ENCODE measurements at places on chromosomes 4 and X.

DNA sequence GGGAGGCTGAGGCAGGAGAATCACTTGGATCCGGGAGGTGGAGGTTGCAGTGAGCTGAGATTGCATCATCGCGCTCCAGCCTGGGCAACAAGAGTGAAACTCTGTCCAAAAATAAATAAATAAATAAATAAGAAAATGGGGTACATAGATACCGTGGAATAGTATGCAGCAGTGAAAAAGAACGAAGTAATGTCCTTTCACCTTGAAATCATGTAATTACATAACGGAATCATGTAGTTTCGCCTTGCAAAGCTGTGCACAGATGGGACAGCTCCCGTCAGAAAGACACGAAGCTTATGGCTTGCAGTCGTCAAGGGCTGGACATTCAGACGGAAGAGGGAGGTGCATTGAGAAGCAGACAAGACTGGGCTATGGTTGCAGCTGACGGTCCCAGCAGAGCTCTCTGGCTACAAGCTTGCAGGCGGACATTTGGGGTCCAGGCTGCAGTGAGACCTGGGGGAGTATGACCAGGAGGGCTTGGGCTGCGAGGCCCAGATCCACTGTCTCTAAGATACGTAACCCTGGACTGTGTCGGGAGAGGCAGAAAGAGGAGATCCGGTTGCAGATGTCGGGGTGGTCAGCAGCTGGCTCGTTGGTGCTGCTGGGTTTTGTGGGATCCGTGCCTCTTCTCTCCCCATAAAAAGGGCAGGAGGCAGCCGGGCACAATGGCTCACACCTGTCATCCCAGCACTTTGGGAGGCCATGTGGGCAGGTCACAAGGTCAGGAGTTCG is 6.2 kb upstream of the P2RY8 start:
- no peak for DNase-seq

- DNase-seq: no peak
Observed at GRCh38 chrX:23773601-23774175, 9.3 kb upstream of the SAT1 start.

DNA sequence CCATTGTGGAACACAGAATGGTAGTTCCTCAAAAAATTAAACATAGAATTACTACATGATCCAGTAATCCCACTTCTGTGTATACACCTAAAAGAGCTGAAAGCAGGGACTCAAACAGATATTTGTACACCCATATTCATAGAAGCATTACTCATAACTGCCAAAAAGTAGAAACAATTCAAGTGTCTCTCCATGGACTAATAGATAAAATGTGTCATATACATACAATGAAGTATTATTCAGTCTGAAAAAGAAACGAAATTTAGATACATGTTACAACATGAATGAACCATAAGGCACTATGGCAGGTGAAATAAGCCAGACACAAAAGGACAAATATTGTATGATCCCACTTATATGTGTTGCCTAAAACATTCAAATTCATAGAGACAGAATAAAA is 145.1 kb downstream of the ANTXR2 start:
- DNase-seq: no peak

- peak; percentile 5 for DNase-seq
Observed at GRCh38 chrX:128928636-128929035, 594.7 kb downstream of the SMARCA1 start.

DNA sequence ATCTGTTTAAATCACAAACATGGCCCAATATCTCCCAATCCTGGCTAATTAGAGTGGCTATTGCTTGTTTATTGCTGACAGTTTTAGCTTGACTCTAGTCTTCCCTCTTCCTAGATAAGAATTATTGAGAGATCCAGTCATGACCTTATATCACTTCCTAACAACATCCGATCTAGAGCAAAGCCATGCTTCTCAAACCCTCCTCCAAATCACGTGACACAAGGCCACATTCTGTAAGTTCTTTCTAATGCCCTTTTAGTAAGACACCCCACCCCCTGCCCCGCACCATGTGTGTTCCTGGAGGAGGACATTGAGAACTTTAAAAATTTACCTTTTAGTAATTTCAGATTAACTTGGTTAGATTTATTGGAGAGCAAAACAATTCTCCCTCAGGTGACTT is 40.6 kb upstream of the RASSF6 start:
- no peak for DNase-seq

GRCh38 chrX:9340598-9341290 is 124.1 kb upstream of the TBL1X start:
- peak; percentile 83 for DNase-seq

- no peak for DNase-seq
Observed at GRCh38 chrX:10197279-10198210, 40.8 kb downstream of the CLCN4 start.

DNA sequence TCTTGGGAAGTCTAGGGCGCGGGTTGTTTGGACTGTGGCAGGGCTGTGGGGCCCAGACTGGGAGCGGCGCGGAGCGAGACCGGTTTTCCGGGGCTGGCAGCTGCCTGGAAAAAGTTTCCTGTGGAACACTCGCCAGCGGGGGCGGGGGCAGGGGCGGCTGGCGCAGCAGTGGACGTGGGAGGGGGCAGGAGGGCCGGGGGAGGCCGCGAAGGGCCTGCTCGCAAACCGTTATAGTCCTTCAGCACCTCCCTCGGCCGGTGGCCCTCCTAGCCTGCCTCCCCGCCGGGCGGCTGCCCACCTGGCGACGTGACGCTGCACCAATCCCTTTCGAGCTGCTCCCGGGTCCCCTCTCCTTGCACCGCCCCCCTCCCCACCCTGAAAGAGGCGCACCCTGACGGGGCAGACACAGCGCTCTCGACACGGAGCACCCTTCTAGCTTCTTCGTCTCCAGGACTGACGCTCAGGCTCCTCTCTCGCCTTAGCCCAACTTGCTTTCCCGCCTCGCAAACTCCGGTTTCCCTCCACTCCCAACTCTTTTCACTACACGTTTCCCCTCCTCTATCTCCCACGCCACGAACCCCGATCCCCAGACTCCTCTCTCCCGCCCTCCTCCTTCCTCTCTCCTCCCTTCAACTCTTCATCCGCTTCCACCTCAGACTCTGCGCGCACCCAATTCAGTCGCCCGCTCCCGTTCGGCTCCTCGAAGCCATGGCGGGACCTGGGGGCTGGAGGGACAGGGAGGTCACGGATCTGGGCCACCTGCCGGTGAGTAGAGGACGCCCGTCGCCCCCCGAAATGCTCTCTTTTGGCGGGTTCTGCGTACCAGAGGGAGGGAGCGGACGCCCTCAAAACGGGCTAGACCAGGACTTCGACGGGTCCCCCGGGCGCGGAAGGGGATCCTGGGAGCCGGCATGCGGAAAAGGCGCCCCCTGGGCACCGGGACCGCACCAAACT is at the start of gene NRK:
NRK (plus strand) TSS at position 402 of the 954 bp plus-strand sequence; CDS start at position 709, 307 bp downstream.
- no peak for DNase-seq

GRCh38 chrX:27860337-27860736 is 52.5 kb downstream of the MAGEB10 start:
- peak; percentile 0 for DNase-seq

Data from fibroblast of skin of abdomen (primary cell).